ENCODE measurements at places on chromosomes 2 and 18. TPM values are rescaled to one million over a fixed set of nuclear protein-coding genes. Genes with fewer than 3 reads are reported as not detected.

DNA sequence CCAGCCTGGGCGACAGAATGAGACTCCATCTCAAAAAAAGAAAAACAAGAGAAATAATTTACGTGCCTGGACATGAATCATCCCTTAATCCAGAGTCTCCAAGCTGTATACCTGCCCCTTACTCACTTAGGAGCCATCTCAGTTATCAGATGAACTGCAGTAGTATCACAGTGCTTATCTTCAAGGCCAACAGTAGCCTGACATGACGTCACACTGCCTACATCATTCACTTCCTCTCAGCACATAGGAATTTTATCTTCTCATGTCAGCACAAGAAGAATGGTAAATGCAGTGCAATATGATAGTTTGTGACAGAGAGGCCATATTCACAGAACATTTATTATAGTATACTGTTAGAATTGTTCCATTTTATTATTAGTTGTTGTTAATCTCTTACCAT, 216.6 kb downstream of the SS18 start:
- H3K27ac ChIP-seq, result no peak overlapping the region
- H3K4me3 ChIP-seq, result no peak overlapping the region
- H3K4me1 ChIP-seq, result peaks cover 27% of the 10 kb centered on the region

DNA sequence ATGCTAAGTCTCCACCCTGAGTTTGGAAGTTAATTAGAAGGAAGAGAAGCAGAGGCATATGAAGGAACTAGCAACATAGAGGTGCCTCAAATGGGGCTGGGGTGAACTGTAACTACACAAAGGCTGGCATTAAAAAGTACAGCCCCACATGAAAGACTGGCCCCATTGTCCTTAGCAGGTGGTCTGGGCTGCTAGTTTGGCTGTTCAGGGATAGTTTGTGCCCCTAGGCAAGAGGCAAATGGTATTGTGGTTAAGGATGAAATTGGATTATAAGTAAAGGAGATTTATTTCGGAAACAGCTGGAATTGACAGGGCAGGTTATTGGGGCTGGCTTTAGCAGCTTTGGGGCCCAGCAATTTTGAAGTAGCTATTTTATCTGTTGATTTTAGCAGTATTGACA, 365.7 kb upstream of the TNP1 start:
- no peaks in the 10 kb centered on the region for H3K36me3 ChIP-seq
- H3K27me3 ChIP-seq, result no peaks in the 10 kb centered on the region
- H3K4me3 ChIP-seq, result no peak overlapping the region
- peak overlapping the region; percentile 91 for H3K27ac ChIP-seq

DNA sequence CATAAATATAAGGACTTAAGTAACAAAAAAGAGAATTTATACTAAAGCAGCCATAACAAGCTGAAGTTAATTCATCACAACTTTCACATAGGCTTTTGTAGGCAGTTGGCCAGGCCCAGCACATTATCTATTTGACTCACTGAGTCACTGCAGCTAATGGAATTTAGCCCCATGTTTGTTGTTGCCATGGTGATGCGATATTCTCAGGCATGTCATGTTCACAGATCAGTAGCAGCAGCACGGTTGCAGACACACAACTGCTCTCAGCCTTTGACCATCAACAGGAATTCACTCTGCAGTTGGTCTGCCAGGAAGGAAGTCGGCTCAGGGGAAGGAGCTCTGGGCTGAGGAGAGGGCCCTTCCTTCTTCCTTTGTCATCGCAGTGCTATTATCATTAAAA, 639.8 kb downstream of the TMEM182 start:
- H3K4me3 ChIP-seq, result no peak overlapping the region
- no peaks in the 10 kb centered on the region for H3K27me3 ChIP-seq
- no peak overlapping the region for H3K27ac ChIP-seq
- DNase-seq, result peak; percentile 13
- no peaks in the 10 kb centered on the region for H3K4me1 ChIP-seq

KRTCAP3 gene
- 1.2 TPM for total RNA-seq

DNA sequence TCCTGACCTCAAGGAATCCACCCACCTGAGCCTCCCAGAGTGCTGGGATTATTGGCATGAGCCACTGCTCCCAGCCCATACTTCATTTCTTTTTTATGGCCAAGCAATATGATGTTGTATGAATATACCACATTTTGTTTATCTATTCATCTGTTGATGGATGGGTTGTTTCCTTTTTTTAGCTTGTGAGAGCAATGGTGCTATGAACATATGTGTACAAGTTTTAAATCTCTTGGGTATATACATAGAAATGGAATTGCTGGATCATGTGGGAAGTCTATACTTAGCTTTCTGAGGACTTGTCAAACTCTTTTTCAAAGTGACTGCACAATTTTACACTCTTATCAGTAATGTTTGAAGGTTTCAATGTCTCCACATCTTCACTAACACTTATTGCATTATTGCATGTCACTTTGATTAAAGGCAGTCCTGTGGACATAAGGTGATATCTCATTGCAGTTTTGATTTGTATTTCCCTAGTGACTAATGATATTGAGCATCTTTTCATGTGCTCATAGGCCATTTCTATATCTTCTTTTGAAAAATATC, 167.1 kb upstream of the SPHKAP start:
- H3K4me1 ChIP-seq, result no peaks in the 10 kb centered on the region
- no peak overlapping the region for H3K4me3 ChIP-seq
- no peak overlapping the region for H3K27ac ChIP-seq
- no peaks in the 10 kb centered on the region for H3K36me3 ChIP-seq

GRCh38 chr18:8610459-8610851, 1.2 kb downstream of the RAB12 start:
- H3K36me3 ChIP-seq, result no peaks in the 10 kb centered on the region
- no peaks in the 10 kb centered on the region for H3K27me3 ChIP-seq
- peak overlapping the region; percentile 74 for H3K4me3 ChIP-seq
- no peak overlapping the region for H3K27ac ChIP-seq
- peak; percentile 2 for DNase-seq

DNA sequence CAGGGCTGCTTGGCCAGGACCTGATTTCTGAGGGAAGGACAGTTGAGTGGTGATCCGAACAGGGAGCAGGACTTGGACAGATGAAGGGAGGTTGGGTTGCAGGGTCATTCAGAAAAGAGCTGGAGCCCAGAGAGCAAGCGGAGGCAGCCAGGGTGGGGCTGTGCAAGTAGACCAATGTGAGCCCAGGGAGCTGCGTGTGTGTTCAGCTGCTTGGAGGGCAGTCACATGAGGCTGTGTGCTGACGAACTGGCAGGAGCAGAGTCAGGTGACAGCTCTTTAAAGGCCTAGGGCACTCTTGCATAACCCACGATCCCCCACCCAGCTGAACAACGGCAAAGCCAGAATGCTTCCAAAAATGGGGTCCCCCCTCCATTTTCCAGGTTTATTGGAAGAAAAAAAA, 4.6 kb upstream of the MLPH start:
- peak; percentile 26 for DNase-seq

VWC2L gene
- not detected for total RNA-seq

GRCh38 chr2:150480241-150480640, 7.2 kb downstream of the RND3 start:
- peak overlapping the region; percentile 38 for H3K27ac ChIP-seq
- peak; percentile 56 for DNase-seq
- peaks cover 43% of the 10 kb centered on the region for H3K36me3 ChIP-seq

DNA sequence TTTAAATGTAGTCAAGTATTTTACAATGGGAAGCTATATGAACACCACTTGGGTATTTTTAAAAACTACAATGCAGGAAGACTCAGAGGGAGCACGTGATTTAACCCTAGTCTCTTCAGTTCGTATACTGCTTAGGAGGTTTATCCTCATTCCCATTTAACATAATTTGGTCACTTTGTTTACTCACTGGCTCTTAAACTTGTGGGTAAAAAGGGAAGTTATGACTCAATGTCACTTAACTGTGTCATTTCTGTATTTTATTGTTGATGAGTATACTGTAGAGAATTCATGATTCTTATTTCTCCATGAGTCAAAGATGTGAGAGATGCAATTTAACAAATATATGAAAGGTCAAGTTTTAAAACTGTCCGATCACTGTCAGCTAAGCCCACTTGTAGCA, 48.2 kb downstream of the SLC66A3 start:
- H3K4me3 ChIP-seq, result no peak overlapping the region
- no peak overlapping the region for H3K27ac ChIP-seq
- H3K4me1 ChIP-seq, result no peaks in the 10 kb centered on the region
- H3K36me3 ChIP-seq, result peaks cover 39% of the 10 kb centered on the region

LONRF2 gene
- total RNA-seq, result not detected

DNA sequence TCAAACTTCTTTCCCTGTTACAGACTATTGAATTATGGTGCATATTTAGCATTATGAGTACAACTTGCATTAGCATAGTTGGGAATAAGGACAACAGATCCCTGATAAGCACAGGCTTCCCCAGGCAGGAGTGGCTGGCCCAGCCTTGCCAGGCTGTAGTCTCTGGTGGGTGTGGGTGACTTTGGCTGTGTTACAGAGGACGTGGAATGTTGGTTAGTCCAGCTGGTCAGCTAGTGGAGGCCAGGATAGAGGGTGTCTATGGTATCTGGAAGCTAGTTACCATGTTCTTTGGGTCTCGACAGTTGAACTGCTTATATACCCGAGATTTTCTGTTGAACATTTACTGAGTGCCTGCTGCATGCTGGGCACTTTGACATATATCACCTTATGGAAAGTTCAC, 4.7 kb downstream of the SH3RF3 start:
- no peak for DNase-seq
- H3K36me3 ChIP-seq, result no peaks in the 10 kb centered on the region
- no peaks in the 10 kb centered on the region for H3K4me1 ChIP-seq

DNA sequence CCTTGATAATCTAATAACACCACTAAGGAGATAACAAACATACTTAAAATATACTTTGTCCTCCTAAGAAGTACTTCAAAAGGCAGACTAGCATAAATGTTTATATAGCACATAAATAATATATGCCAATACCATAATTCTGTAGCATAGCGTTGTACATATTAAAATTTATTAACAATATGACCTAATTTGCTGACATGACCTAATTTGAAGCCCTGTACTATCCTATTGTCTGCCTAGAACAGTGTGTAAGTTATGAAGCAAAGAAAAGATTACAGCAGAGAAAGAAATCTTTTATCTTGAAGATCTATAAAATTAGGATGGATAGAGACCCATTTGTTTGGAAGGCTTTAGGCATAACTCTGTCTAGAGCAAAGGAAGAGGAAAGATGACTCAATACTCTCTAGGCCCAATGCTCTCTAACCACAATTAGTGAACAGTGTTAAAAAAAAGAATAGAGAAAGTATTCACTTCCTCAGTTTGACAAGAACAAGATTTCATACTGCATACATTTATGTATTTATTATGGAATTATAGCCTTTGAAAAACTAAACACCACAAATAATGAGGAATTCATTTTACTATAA, 231.3 kb downstream of the ZRANB3 start:
- H3K4me3 ChIP-seq, result no peak overlapping the region
- no peaks in the 10 kb centered on the region for H3K4me1 ChIP-seq
- no peak for DNase-seq
- no peaks in the 10 kb centered on the region for H3K27me3 ChIP-seq
- H3K36me3 ChIP-seq, result peaks cover 4% of the 10 kb centered on the region

GRCh38 chr18:76709659-76710645, 112.4 kb upstream of the ZNF236 start:
- H3K36me3 ChIP-seq, result no peaks in the 10 kb centered on the region
- H3K4me1 ChIP-seq, result no peaks in the 10 kb centered on the region
- no peak overlapping the region for H3K27ac ChIP-seq
- H3K27me3 ChIP-seq, result no peaks in the 10 kb centered on the region
- H3K4me3 ChIP-seq, result no peak overlapping the region

CCDC141 gene
- 5.3 TPM for total RNA-seq

STPG4 gene
- total RNA-seq, result 0.14 TPM

DOK6 gene
- total RNA-seq, result 0.47 TPM

- DNase-seq, result no peak
- H3K27me3 ChIP-seq, result no peaks in the 10 kb centered on the region
- H3K27ac ChIP-seq, result no peak overlapping the region
- no peak overlapping the region for H3K4me3 ChIP-seq
Observed at GRCh38 chr18:3726238-3726951, 276.4 kb downstream of the TGIF1 start.

GRCh38 chr2:98914713-98915580, 21.1 kb downstream of the CRACDL start:
- DNase-seq, result no peak
- H3K36me3 ChIP-seq, result no peaks in the 10 kb centered on the region
- H3K27ac ChIP-seq, result no peak overlapping the region
- no peak overlapping the region for H3K4me3 ChIP-seq

- H3K27ac ChIP-seq, result no peak overlapping the region
- DNase-seq, result peak; percentile 4
- no peaks in the 10 kb centered on the region for H3K27me3 ChIP-seq
- H3K4me3 ChIP-seq, result no peak overlapping the region
Observed at GRCh38 chr2:150681120-150681804, 193.8 kb upstream of the RND3 start.

ABCG5 gene
- total RNA-seq, result not detected

GRCh38 chr18:50697509-50697908, 122.3 kb downstream of the MRO start:
- no peak overlapping the region for H3K4me3 ChIP-seq
- H3K27ac ChIP-seq, result no peak overlapping the region
- H3K27me3 ChIP-seq, result no peaks in the 10 kb centered on the region

DNA sequence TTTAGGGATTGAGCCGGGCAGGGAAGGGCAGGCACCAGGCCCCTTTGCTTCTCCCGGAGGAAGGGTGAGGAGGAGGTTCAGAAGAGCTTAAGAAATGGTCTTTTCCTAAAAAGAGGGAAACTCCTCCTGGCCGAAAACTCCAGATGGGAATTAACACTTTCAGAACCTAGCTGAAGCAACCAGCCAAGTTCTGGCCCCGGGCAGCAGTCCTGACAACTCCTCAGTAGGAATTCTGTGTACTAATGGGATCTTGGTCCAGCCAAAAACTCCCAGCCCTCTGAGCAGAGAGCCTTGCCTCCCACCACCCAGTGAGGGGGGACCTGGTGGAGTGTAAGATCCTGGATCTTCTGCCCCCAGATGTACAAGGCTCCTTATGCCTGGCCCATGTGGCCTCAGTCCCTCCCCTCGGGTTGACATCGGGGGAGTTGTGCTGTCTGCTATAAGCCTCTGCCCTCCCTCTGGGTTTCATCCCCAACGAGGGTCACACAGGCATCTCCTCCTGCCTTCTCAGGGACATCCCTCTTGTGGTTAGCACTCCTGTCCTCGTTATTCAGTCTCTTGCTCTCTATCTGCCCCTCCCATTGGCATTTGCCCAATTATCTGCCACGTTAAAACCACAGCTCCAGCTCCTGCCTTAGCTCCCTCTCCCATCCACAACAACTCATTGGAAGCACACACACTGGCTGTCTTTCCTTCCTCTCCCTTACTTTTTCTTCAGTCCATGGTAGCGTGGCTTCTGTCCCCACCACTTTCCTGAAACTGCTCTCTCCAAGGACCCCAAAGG, 184.6 kb downstream of the CYP26B1 start:
- H3K36me3 ChIP-seq, result no peaks in the 10 kb centered on the region
- H3K4me1 ChIP-seq, result no peaks in the 10 kb centered on the region
- no peak overlapping the region for H3K4me3 ChIP-seq
- peak; percentile 32 for DNase-seq
- H3K27ac ChIP-seq, result no peak overlapping the region
- no peaks in the 10 kb centered on the region for H3K27me3 ChIP-seq

FAM237A gene
- not detected for total RNA-seq

IL1R1 gene
- total RNA-seq, result 0.12 TPM

- H3K27me3 ChIP-seq, result no peaks in the 10 kb centered on the region
- no peak for DNase-seq
- no peak overlapping the region for H3K4me3 ChIP-seq
- H3K36me3 ChIP-seq, result peaks cover 72% of the 10 kb centered on the region
- H3K4me1 ChIP-seq, result no peaks in the 10 kb centered on the region
Observed at GRCh38 chr2:144390424-144391020, 129.4 kb downstream of the ZEB2 start.

- no peak overlapping the region for H3K4me3 ChIP-seq
- H3K27ac ChIP-seq, result no peak overlapping the region
- H3K36me3 ChIP-seq, result peaks cover 3% of the 10 kb centered on the region
- DNase-seq, result no peak
Observed at GRCh38 chr2:68196120-68196716, 38.5 kb downstream of the PNO1 start.
